ENCODE measurements at places on chromosomes 5 and 9. TPM values are rescaled to one million over a fixed set of nuclear protein-coding genes. Genes with fewer than 3 reads are reported as not detected.

HTR1A gene
- polyA plus RNA-seq: not detected

FBLL1 gene
- 0.48 TPM for polyA plus RNA-seq

FCHSD1 gene
- polyA plus RNA-seq: 17.3 TPM

- no peak for DNase-seq
These were observed 282.3 kb downstream of the TMEM167A start for GRCh38 chr5:82794876-82795275.

DNA sequence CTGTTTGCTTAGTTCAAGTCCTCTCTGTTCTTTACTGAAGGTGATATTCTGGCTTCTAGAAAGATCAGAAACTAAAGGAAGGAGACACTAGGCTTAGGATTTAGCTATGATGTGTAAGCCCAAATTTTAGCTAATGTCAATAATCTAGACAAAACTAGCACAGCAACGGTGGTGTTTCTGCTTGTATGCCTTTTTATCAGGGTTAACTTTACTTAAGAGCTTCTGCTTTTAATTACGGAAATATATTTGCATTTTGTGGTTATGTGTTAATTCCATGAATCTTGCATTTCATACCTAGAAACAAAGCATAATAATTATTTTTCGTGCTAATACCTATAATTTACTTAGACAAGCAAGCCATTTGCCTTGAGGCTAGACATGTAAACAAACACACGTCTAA, 96.1 kb downstream of the PAX5 start:
- DNase-seq: no peak

GRCh38 chr9:105438141-105438806, 9.6 kb upstream of the FSD1L start:
- peak; percentile 73 for DNase-seq
